Right cardiac atrium (tissue), 5 donors: ENCODE measurements at places on chromosomes 1 and 21. TPM values are rescaled to one million over a fixed set of nuclear protein-coding genes. Genes with fewer than 3 reads are reported as not detected.
A peak's percentile ranks its signal among the peaks of the same experiment; 100 is the strongest.

DNA sequence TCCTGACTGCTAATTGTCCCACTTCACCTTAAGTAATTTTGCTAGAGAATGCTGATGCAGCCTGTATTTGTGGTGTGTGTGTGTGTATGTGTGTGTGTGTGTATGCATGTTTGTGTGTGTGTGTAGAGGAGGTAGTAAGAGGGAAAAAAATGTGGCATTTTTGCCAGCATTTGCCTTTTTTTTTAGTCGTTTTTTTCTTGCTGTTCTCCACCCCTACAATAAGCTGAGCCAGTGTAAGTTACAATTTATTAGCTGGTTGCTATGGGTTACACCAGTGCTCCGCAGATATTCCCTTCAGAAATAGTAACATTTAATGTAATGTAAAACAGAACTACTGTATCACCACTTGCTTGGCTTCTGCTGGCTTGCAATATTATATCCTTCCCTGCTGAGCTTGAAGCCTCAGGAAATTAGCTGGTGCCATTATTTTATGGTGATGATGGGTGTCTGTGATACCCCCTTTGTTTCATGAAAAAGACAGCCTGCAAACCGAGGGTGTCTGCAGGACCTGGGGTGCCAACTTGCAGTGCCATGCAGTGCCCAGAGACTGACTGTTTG is 23.4 kb upstream of the IGSF3 start:
- DNase-seq: no peak

DNA sequence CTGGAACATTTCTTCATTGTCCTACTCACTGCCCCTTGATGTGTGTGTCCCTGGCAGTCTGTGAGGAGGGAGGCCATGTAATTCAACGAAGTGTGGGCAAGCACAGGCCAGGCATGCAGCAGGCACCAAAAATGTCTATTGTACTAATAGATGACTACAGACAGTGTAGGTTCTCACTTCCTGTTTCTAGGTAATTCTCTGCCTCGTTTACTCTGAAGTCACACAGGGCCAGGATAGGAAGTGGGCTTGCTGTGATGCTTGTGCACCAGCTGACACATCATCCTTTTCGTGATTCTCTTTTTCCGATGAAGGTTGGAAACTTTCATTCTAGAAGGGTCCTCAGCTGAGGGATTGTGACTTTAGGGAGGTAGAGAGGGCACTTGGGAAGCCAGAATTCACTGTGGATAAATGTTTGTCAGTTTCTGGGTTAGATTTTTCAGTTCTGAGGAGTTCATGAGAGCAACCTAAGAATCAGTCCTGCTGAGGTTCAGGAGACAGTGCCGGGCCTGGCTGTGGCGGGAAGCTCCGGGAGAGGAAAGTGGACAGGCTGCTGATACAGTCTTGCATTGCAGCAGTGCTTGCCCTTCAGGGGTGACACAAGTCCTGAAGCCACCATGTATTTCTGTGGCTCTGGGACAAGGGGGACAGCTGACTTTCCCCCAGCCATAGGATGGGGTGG is 4.3 kb upstream of the CSF1 start:
- no peak for DNase-seq

DNA sequence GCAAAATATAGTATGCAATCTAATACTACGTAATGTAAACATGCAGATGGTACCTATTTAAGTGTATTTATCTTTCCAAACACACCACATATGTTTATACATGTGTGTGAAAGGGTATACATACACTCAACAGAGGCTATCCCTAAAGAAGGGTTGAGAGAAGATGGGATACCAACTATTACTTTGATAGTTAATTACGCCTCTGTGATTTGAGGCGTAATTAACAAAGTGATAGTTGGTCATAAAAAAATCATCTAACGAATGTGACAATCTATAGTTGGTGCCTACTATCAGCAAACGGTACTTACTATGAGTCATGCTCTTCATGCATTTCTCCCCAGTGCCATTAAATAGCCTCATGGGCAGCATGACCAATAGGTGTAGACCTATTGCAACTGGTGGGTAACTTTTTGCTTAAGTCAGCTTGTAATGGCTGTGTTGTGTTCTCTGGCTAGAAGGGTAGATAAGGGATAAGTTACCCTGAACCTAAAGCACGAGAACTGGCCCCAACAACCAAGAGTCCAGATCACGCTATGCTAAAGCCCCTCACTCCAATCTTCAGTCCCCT is 15.3 kb downstream of the RCAN1 start:
- DNase-seq: no peak

GRCh38 chr1:175195798-175196197 is 3.2 kb upstream of the KIAA0040 start:
- DNase-seq: no peak

GRCh38 chr1:115363171-115363570 is 25.1 kb upstream of the NGF start:
- DNase-seq: no peak

DNA sequence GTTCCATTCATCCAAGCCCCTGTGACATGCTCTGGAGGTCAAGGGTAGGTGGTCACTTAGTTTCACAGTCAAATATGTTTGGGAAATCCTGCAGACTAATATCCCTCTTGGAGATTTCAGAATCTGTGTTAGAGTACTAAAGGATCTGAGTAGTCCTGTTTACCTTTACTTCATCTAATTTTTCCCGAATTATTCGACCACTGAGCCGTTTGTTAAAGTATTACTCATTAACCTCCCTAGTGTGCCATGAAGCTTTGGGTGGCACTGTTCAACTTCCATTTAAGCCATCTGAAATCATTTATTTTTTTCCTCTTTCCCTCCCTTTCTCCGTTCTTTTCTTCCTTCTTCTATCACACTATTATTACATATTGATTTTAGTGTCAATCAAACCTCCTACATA is 109.9 kb downstream of the NGF start:
- DNase-seq: no peak

DNA sequence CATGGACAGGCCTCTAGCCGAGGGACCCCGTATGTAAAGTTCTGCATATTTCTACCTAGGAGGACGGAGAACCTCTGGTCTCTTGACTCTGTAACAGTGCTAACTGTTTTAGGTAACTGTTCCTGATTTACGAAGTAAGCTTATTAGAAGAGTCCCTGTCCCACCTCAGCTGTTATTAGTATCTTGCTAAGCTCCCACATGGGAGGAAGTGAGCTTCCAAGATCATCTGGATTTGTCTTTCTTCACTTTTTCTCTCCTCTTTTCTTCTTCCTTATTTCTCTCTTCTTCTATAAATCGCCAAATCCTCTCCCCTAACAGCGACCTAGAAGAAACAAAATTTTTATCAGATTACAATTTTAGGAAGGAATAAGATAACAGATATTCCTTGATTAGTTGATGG is 4.4 kb downstream of the CD53 start:
- no peak for DNase-seq

- no peak for DNase-seq
Measured at GRCh38 chr1:41936107-41936506, 17.4 kb upstream of the HIVEP3 start.

The LMX1A gene
- total RNA-seq: not detected

- DNase-seq: peak; percentile 67
Measured at GRCh38 chr1:100217834-100218233, 31.8 kb downstream of the DBT start.

The TACSTD2 gene
- total RNA-seq: 0.33 TPM

DNA sequence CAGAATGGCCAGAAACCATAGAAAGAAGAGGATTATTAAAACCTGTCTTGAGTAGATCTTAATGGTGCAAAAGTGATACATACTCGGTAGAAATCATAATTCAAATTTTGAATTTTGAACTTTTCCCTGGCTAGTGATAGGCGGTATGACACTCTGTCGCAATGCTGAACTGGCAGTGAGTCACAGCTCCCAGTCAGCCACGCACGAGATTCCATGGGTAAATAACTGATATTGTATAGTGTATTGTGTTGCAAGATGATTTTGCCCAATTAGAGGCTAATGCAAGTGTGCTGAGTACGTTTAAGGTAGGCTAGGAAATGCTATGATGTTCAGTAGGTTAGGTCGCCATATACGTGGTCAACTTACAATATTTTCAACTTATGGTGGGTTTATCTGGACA is 207.0 kb downstream of the SIPA1L2 start:
- DNase-seq: no peak

DNA sequence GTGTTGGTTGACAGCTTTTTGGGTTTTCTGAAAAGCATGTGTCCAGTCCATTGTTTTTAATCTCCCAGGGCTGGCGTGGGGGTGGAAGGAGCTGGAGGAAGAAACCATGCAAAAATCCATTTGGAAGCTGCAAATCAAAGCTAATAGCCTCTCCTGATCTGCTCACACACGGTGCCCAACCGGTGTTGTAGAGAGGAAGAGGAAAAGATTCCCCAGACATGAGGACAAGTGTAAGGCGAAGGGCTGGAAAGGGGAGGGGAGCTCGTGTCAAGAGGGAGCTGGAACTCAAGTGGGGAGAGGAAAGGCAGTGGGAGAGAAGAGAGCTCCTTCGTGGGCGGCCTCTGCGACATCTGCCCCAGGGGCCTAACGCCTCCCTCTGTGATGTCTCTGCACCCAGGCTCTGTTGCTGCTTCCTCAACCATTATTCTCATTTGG is 112.3 kb upstream of the IRF2BP2 start:
- DNase-seq: peak; percentile 47

DNA sequence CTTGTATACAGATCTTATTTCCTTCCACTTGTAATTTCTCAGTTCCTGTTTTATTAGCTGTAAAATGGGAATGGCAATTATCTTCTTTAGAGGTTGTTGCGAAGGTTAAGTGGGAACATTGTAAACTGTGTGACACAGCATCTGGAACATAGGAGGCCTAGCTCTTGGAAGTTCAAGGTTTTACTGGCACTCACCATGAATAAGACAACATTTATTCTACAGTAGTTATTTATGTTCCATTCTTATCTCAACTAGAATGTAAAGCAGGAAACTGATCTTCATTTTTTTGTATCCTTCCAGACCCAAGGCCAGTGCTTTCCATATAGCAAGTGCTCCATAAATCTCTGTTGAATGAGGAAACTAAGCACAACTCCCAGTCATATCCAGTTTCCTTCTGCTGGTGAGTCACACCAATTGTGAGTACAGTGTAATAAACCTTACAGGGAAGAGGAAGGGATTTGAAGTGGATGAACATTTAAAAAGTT is 1.4 kb downstream of the BCL10 start:
- DNase-seq: no peak

DNA sequence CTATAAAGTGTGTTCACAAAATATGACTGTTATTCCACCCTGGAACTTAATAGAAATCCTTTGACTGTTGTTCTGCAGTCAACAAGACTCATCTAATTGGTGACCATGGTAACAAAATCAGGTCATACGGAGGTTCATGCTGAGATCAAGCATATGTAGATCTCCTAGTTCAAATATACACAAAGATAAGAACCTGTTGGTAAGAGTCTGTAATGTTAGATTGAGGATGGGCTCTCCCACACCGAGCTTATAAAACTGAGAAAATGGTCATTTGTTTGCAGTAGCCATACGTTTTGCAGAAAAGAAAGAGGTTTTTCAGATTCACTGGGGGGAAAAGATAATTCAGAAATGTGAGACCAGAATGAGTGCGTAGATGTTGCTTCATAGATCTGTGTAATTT is 468.1 kb downstream of the RPS6KC1 start:
- no peak for DNase-seq

DNA sequence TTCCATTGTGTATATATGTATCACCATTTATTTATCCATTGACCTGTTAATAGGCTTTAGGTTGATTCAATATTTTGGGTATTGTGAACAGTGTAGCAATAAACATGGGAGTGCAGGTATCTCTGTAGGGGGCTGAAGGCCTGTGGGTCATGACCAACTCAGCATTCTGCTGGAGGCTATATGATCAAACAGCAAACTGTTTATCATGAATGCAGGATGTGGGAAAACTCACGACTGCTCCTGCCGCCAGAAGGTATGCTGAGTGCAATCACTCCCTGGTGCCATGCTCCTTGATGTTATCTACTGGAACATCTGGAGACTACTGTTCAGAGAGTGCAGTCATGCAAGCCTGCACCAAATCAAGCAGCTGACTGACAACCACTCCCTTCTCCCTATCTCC is 275.2 kb downstream of the COL11A1 start:
- DNase-seq: no peak

GRCh38 chr1:2493218-2493617 is 17.1 kb downstream of the PLCH2 start:
- DNase-seq: no peak

The RGS8 gene
- total RNA-seq: 0.33 TPM

DNA sequence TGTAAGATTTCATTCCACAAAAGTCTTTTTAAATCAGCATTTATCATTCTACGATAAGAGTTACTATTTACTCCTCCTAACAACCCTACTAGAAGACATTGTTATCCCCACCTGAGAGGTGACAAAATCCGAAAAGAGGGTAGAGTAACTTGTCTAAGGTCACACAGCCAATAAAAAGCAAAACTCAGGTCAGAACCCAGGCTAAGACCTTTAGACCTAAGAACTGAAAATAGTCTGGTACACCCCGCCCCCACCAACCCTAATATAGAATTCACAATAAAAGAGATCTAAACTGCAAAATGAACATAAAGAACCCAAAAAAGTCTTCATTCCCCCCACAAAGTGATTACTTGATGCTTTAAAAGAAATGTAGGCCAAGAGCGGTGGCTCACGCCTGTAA is 18.6 kb downstream of the COA7 start:
- no peak for DNase-seq

- DNase-seq: no peak
Measured at GRCh38 chr1:228497817-228498216, 10.6 kb downstream of the RNF187 start.

DNA sequence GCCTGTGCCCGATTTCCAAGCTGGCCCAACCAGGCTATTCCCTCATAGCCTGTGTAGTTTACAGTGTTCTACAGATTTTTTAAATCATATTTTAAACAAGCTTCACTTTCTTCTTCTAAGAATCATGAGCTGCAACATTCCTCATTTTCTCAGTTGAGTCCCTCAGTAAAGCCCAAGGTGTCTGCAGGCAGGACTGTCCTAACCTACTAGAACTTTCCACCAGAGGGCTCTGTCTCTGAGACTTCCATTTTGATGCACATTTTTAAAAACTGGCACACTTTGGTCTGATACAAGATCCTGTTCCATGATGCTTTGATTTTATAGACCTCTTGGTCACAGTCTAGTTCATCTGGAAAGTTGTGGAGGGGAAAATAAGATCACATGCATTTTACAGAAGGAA is 21.6 kb upstream of the SLAMF6 start:
- no peak for DNase-seq

The TNNI3K gene
- total RNA-seq: 34.3 TPM

The C8B gene
- total RNA-seq: not detected

GRCh38 chr1:218660678-218661053 is 315.5 kb downstream of the TGFB2 start:
- DNase-seq: no peak

The TNFAIP8L2 gene
- total RNA-seq: 2.4 TPM

GRCh38 chr1:25520446-25521061 is 22.9 kb upstream of the LDLRAP1 start:
- DNase-seq: peak; percentile 82

DNA sequence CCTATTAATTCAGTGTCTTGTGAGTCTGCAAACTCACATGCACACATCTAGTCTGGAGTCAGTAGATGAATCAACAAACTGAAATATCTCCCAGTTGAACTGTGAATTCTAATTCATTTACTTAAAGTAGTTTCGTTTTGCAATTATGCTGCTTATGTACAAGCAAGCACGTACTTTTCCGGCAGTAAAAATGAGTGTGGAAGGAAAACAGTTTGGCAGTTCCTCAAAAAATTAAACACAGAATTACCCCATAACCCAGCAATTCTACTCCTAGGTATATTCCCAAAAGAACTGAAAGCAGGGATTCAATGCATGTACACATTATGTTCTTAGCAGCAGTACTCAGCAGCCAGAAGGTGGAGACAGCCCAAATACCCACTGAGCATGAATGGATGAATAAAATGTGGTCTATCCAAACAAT is 49.3 kb downstream of the GNB1 start:
- no peak for DNase-seq
